ENCODE measurements at places on chromosomes 11 and 22.
A peak's percentile ranks its signal among the peaks of the same experiment; 100 is the strongest.

DNA sequence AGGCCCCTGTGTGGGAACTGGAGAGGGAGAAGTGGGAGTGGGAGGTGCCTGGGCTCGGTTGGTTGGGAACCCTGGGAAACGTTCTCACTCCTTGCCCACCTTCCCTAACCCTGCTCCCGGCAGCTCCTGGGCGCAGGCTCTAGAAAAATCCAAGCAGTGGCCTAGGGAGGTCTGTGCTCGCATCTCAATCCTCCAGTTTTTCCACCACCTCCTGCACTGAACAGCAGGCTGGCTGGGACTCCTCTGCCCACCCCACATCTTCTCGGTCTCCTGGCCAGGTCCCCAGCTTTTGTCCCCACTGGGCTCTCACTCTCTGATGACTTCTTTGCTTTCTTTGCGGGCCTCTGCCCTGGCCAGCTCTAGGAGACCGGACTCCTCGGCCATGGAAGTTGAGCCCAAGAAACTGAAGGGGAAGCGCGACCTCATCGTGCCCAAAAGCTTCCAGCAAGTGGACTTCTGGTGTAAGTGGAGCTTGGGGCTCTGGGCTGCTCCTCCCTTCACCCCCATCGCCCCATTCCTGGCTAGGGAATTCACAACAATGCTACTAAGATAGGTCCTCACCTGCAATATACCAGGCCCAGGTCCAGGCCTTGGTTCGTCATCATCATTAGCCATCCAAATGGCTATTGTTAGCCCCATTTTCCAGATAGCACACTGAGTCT is 35.6 kb downstream of the PRDM11 start:
- DNase-seq = no peak

- DNase-seq = no peak
Measured at GRCh38 chr11:112731538-112731937, 229.7 kb upstream of the NCAM1 start.

GRCh38 chr11:31799435-31800397 is 11.4 kb downstream of the PAX6 start:
- DNase-seq = peak; percentile 3

- no peak for DNase-seq
Measured at GRCh38 chr22:41862160-41862529, 29.2 kb downstream of the SREBF2 start.

- DNase-seq = no peak
Measured at GRCh38 chr11:2302306-2302895, 588 bp downstream of the TSPAN32 start.

- no peak for DNase-seq
Measured at GRCh38 chr22:35456757-35457156, 56.8 kb downstream of the MCM5 start.

DNA sequence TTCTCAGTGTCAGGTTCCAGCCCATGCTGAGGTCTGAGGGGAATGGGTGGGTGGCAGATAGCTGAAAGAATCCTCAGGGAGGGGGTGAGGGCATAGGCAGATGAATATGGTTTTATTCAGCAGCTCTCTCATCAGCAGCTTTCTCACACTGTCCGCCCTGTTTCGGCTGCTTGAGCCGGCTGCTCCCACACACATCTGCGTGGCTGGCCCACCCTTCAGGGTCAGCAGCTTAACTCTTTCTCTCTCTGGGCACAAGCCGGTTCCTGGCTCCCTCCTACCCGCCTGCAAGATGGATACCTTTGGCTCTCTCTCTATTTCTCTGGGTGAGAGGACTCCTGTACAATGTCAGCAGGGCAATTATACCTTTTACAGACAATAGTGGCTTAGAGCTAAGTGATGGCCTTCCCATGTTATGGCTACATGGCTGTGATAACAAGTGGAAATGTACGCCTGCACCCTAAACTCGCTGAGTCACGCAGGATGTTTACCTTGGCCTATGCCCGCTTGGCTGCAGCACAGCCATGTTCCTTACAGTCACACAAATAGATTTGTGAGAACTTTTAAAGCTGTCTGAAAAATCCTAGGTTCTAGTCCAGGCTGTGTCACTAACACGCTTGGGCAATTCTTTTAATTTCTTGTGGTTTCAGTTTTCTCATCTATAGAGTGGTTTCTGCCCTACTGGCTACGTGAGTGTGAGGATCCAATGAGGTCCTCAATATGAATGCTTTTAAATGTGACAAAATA is 4.1 kb downstream of the MMP20 start:
- no peak for DNase-seq

DNA sequence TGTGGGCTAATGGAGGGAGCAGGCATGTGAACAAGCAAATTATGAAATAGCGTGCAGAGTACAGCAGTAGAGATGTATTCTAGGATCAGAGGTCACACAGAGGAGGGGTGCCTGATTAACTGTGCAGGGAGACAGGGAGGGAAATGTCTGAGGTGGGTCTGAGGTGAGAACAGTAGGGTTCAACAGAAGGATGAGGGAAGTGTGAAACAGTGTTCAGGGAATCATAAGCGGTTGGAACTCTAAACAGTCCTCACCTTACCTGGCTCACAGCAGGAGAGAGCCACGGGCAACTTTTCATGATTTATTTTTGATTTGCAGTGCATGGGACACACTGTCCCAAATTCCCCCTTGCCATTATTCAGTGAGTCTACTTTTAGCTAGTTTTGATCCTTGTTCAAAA is 90.5 kb downstream of the PIWIL4 start:
- no peak for DNase-seq

DNA sequence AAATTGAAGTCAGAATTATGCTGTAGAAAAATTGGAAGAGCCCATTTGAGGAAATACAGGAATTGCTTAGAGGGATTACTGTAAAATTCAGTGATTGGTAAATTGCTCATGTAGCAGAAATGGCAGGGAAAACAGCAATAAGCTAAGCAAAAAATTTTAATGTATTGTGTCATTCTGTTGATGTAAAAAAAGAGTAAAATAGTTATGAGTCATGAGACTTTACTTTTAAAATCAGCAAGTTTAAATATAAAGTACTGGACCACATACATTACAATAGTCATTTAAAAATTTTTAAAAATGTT is 10.4 kb downstream of the PDHX start:
- DNase-seq = no peak

DNA sequence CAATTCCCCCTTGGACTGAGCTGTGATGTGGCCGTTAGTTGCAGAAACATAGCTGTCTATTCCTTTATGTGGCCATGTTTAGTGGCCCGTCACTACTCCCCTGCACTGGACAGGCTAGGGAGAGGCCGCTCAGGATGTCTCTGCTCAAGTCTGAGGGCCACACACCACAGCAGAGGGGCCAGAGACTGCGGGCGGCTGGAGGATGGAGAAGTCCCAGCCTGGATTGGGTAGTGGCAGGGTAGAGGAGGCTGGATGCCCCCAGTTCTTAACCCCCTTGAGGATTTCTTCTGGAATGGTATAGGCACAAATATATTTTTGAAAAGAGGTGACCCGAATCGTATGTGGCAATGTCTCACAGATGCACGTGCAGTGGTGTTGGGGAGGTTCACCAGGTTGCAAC is 116.4 kb upstream of the B3GAT1 start:
- DNase-seq = no peak

DNA sequence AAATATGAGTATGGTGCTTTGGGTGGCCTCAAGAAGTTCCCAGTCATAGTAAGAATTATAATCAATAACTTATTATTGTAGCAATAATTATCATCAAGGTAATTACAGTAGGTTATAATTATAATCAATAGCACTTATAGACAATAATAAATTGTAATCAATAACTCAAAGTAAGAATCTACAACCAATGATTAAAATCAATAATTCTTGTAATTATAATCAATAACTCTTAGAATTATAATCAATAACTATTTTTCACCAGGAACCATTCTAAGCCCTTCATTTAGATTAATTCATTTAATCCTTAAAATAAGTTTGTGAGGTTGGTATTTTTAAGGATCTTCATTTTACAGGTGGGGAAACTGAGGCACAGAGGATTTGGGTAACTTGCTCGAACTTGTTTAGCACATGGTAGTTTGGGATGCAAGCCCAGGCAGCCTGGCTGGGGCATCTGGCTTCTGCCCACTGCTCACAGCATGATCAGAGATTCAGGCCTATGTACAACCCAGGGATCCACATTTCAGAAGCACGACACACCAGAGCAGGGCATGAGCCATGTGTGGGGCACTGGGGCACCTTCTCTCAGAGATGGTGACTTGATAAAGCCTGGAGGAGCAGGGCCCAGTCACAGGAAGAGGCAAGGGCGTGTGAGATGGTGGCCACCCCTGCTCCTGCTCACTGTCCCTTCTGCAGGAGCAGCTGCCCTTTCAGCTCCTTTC is 46.6 kb downstream of the SLC1A2 start:
- DNase-seq = no peak

DNA sequence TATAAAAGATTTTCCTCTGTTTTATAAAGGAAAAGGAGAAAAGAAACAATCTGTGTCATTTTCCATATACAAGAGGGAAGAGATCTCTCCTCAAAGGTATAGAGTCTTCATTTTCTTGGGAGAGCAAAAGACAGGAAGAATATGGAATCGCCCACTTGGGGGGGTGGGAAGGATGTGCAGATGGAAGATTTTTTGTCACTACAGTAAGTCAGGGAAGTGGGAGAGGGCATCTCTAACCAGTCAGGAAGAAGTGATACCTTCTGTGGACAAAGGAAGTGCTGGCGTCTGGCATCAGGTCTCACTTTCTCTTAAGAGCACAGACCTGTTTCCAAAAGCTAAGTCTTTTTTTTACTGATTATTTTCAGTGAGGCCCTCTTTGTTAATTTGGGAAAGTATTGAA is 1.4 kb downstream of the PRR14L start:
- no peak for DNase-seq

DNA sequence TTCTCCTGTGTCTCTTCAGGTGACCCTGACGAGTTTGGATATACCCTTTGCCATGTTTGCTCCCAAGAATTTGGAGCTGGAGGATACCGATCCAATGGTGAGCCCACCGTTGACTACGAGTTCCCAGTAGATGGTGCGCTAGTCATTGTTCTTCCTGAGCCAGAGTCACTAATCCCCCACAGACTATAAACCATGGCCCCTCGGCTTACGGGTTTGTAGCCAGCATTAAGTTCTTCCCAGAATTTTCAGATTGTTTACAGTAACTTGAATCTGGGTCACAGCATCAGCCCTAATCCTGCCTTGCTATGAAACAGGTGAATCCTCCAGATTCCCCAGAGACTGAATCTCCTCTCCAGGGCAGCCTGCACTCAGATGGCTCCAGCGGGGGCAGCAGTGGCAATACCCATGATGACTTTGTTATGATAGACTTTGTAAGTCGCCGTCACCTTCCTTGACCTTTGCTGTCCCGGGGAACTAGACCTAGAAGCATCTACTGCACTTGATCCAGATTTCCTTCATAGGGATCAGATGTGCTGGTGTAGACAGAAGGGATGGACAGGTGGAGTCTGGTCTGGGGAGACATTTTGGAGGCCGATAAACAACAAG is 31.8 kb downstream of the ARHGAP1 start:
- DNase-seq = no peak

- DNase-seq = no peak
Measured at GRCh38 chr11:46435679-46436078, 44.1 kb upstream of the CHRM4 start.

DNA sequence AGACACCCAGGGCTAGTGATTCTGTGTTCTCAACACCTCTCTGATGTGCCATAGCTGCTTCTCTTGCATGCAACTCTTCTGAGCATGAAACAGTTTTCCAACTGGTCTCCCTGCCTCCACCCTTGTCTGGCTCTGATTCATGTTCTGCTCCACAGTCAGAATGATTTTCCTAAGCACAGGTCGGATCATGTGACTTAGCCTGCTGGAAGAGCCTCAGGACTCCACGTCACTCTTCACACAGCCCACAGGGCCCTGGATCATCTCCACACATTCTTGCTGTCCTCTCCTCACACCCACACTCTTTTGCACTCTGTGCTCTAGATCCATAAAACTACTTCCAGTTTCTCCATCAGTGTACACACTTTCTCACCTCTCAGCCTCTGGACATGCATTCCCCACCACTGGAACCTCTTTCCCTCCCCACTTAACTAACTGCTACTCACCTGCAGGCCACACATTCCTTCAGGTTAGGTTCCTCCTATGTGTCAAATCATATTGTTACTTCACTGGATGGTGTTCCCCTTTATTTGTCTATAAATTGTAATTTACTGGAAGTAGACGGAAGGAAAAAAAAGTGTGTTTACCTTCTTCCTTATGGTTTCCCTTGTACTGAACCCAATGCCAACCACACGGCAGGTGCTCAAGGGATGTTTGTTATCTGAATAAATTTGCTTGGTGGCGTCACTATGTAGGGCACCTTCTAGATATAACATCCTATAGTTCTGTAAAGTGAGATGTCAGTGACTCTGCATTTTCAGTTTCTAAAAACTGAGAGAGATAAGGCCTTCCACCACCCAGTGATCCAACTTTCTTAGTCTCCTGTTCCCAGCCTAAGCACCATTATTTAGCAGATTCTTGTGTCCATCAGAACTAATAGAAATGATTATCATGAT is 133.7 kb downstream of the ETS1 start:
- no peak for DNase-seq

GRCh38 chr11:75768909-75769771 is 562 bp downstream of the DGAT2 start:
- no peak for DNase-seq
